NCI-H1092 treated with DMSO at 0.1 percent for 48 hours (cell line): ENCODE measurements at places on chromosomes 7 and 10.

DNA sequence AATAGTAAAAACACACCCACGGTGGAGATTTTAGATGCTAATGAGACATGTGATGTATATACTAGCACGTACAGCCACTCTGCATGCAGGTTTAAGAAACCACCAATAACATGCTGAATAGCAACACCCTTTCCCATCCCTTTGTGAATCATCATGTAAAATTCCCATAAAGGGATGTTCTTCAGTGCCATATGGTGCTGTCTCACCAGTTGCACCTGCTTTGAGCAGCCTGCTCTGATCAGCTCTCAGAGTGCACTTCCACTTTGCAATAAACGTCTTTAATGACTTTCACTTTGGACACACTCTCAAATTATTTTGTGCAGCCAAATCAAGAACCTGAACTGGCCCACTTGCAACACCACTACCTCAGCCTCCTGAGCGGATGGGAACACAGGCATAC, 615.0 kb downstream of the ANKRD7 start:
- DNase-seq = no peak

- DNase-seq = no peak
Measured at GRCh38 chr7:121049028-121049791, 60.7 kb downstream of the CPED1 start.

DNA sequence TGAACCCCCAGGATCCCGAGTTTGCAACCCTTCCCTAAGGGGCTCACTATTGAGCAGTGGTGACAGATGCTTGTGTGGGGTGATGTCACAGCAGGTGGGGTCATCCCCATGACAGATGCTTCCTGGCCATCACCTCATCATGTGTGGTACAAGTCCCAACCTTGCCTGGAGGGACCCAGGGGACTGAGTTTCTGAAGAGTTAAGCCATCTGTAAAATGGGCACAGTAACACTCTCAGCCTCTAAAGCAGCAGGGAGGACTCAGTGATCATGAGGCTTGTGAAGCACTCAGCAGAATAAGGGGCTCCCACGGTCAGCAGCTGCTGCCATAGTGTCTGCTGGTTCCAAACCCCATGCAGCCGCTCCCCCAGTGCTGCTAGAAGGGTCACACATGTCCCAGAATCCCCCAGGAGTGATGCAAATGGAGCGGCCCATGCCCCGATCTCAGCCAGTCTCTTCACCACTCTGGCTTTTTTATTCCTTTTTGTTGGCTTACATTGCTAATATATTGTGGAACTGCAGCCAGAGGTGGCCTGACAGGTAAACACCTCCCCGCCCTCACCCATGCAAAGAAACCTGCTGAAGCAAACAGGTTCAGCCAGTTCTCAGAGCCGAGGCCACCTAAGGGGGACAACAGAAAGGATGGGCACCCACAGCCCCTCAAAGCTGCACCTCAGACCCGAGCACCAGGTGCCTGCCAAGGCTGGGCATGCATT, 102.1 kb upstream of the PDGFA start:
- no peak for DNase-seq

GRCh38 chr10:34494012-34494411, 321.1 kb downstream of the PARD3 start:
- no peak for DNase-seq

DNA sequence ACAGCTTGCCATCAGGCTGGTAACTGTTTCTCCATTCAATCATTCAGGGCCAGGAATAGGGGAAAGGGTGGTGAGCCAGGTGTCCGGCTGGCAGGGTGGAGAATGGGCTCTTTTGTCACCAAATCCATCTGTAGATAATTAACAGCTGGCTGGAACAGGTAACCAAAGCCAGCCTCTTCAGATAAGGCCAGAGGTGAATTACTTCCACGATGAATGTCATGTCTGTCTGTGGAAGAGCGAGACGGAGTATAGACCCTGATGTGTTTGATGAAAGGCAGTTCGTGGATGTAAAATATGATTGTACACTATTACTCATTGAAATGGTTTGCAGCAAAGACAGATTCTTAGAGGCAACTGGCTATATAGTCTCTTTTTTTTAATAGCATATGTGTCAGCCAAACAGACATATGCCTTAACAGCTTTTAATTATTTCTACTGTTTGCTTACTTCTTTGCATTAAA, 149.8 kb downstream of the KLF6 start:
- DNase-seq = no peak

GRCh38 chr7:113267885-113268284, 149.5 kb upstream of the SMIM30 start:
- no peak for DNase-seq

GRCh38 chr10:86964061-86964846, 4.0 kb upstream of the ADIRF start:
- no peak for DNase-seq

- peak; percentile 51 for DNase-seq
Measured at GRCh38 chr7:22329816-22330524, 27.0 kb downstream of the RAPGEF5 start.

DNA sequence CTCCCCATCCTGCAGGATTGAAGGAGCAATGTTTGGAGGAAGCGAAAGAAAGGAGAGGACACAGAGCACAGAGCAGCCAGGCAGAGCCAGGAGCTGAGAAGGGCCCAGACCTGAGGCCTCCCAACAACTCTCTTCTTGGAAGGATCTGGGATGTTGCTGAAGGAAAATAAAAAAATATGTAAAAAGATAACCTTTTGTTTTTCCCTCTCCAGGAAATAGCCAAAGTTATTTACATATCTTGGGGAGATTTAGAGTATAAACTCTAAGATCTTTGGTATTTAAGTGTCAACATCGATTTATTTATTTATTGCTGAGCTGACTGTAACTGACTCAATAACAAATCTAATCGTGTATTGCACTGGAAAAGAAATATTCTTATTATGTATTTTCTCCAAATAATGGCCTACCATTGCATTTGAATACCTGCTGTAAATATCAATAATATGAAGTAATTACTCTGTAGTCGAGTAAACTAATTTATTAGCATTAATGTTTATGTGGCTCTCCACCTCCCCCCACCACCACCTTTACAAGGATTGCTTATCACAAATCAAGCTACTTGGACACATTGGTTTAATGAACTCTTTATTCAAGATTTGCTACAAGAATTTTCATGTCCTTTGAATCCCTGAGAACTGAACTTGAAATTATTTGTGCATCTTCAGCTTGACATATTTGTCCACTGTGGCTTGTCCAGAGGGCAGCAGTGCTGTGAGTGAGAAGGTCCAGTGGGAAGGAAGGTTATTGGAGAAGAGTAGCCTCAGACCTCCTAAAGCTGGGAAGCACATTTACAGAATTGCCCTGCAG, 1.8 kb upstream of the HOXA11 start:
- DNase-seq = no peak

GRCh38 chr7:75559355-75559975, 67.3 kb downstream of the SPDYE5 start:
- DNase-seq = no peak

DNA sequence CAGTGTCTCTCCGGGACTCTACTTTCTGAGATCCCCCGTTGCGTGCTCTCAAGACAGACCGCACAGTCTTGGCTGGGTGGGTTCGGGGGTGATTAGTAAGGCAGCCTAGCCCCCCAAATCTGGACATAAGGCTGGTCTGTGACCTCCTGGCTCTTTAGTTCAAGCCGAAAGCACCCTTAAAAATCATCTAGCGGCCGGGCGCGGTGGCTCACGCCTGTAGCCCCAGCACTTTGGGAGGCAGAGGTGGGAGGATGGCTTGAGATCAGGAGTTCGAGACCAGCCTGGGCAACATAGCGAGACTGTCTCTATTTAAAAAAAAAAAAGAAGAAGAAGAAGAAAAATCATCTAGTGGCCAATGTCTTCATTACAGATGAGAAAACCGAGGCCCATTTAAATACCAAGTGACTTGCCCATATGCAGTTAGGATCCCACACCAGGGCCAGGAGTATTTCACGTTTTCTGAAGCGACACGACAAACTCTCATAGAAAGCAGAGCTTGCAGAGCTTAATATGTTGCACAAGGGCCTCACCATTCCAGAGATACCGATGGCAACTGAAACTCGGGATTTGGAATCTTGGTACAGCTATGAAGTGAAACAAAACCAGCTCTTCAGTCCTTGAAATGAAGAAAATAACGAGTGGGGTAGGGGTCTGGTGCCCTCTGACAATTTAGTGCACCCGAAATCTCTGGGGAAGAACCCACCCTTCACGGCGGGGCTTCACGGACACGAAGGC, 703 bp upstream of the HILPDA start:
- DNase-seq = no peak

- peak; percentile 59 for DNase-seq
Measured at GRCh38 chr7:143487566-143487965, 9.9 kb downstream of the TAS2R41 start.

DNA sequence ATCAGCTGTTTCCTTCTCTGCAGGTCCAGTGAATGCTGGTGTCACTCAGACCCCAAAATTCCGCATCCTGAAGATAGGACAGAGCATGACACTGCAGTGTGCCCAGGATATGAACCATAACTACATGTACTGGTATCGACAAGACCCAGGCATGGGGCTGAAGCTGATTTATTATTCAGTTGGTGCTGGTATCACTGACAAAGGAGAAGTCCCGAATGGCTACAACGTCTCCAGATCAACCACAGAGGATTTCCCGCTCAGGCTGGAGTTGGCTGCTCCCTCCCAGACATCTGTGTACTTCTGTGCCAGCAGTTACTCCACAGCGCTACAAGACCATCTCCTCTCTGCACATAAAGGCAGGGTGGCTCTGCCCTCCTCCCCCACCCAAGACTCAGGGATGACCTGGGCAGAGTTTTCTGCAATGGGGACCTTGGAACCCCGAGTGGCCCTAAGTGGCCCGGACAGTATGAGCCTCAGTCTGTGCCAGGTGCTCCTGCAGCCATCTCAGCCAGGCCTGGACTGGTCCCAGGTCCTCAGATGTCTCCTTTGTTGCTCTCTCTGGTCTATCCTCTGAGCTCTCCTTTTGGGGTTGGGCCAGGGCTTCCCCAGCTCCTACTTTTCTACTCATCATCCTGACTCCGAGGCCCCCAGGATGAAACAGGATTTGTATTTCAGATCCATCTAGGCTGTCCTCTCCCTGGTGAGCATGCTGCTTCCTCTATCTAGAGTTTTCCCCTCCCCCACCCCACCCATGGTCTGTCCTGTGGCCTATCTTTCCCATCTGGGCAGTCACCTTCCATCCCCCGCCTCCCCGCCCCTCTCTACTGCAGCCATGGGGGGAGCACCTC, 212.1 kb upstream of the PRSS58 start:
- no peak for DNase-seq

DNA sequence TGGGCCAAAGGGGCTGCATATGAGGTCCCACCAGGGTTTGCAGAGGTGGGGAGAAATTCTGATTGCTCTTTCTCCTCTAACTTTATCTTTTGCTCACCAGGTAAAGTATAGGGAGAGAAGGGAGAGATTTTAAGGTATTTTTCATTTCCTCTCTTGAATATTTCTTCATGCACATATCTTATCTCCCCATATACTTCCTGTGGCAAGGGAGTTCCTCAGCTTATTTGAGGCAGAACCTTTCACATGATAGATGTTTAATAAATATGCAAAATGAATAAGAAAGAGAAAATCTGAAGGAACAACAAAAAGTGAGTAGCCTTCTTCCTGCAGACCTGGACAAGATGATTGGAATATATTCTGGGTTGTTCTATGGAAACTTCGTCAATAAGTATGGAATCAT, 67.4 kb upstream of the PDCD4 start:
- DNase-seq = no peak

DNA sequence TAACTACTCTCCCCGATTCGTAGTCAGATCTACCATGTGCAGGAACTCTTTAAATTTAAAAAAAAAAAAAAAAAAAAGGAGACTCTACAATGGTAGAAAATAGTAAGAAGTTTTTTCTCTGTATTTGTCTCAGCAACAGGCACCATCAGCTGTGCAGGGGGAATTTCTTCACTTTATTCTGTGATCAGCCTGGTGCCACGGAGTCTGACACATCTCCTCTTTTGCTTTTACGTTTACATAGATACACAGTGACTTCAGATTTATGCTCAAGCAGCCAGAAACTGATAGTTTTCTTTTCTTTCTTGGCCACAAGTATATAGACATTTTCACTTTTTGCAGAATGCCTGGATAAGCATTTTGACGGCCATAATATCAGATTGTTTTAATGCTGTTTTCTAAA, 190.6 kb upstream of the AKR1E2 start:
- DNase-seq = no peak
